ENCODE measurements at places on chromosomes 1 and 21.

GRCh38 chr21:46062471-46063211, 35.3 kb upstream of the COL6A2 start:
- DNase-seq: no peak

GRCh38 chr1:16032388-16033102, 10.7 kb downstream of the CLCNKA start:
- DNase-seq: peak; percentile 12

- no peak for DNase-seq
These were observed 114.8 kb downstream of the CNIH3 start for GRCh38 chr1:224730965-224731364.

- DNase-seq: no peak
These were observed 60.8 kb downstream of the ARHGEF10L start for GRCh38 chr1:17600321-17600720.

DNA sequence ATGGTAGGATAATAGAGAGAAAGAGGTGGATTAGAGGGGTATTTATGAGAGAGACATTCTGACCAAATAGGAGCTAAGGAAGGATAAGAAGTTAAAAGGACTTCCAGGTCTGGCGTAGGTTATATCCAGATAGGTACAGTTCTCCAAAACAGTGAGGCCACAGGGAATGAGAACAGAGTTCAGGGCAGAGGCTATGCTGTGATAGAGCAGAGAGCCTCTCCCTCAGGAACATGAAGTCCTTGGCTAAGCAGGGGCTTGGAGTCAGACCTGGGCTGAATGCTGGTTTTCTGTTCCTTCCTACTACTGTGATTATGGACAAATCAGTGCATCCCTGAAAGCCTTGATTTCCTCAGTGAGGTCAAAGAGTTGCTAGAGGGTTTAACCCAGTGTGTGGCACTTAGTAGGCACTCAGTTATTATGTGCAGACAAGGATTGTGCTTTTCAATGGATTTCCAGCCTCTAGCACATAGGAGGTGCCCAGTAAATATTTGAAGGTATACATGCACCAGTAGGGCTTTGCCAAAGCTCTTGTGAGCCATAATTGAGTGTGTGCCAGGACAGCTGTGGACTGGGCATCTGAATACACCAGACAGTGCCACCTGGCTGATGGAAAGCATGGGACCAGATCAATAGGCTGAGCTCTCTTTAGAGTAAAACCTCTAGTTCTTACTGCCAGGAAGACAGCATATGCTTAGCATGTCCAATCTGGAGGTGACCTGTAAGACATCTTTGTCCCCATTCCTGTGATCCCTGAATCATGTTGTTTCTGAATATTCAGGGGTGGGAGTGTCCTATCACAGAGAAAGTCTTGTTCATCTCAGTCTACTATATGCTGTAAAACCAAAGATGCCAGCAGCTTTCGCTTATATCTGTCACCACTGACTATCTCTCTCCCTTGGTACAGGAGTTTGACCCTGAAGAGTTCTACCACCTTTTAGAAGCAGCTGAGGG, 111.1 kb downstream of the PIK3R3 start:
- DNase-seq: no peak

GRCh38 chr1:168054117-168054516, 82.6 kb downstream of the GPR161 start:
- no peak for DNase-seq

DNA sequence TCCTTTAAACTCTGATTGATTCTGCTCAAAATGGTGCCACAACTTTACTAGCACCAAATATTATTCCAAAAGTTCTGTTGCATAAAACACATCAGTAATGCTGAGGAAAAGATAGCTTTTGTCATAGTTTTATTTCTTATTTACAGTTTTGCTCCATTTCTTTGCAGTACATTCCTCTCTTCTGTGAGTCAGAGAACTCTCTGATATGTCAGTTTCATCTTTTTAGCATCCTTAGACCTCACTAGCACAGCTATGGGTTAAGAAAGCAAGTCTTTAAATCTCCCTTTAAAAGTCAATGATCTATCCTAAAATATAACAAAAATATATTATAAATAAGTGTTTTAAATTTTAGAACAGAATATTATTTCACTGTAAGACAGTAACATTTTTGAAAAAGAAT, 356.6 kb upstream of the SNX7 start:
- no peak for DNase-seq

- no peak for DNase-seq
These were observed 30.0 kb upstream of the C1orf185 start for GRCh38 chr1:51072043-51072439.

DNA sequence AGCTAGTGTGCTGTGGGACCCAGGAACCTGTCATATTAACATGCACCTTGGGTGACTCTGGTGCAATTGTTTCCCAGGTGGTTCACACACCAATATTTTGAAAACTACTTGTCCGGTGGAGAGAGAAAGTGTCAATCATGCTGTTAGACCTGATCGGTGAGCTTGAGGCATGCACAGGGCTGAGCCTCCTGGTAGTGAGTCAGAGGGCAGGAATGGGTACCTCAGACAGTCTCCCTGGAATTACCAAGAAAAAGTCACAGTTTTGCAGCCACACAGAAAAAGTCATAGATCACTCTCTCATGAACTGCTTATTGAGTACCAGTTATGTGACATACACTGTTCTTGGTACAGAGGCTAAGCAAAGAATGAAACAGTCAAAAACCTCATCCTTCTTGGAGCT, 140.1 kb upstream of the NFIA start:
- DNase-seq: no peak

GRCh38 chr1:21192284-21192683, 15.6 kb upstream of the EIF4G3 start:
- no peak for DNase-seq

- no peak for DNase-seq
These were observed 33.2 kb downstream of the TRAF5 start for GRCh38 chr1:211359876-211360275.

DNA sequence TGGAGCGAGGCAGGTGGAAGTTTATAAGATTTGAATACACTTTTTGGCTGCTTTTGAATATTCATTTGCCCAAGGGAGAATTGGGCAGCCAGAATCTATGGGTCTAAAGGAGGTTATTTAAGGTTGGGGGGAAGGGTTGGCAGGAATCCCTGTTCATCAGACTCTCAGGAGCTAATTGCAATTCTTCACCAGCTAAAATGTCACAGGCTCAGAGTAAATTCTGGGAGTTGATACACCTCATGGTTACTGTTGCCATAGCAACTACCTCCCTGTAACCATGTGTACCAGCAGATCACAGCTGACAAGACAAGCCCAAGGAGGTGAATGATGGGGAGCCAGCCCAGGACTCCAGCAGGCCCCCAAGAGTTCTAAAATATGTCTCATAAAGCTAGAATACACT, 75.5 kb downstream of the CAMK2N1 start:
- DNase-seq: no peak

GRCh38 chr1:200706111-200706814, 32.4 kb upstream of the CAMSAP2 start:
- DNase-seq: no peak

- DNase-seq: no peak
These were observed 16.2 kb upstream of the MATN1 start for GRCh38 chr1:30739601-30740000.

GRCh38 chr1:51641096-51641495, 24.2 kb downstream of the OSBPL9 start:
- DNase-seq: no peak

DNA sequence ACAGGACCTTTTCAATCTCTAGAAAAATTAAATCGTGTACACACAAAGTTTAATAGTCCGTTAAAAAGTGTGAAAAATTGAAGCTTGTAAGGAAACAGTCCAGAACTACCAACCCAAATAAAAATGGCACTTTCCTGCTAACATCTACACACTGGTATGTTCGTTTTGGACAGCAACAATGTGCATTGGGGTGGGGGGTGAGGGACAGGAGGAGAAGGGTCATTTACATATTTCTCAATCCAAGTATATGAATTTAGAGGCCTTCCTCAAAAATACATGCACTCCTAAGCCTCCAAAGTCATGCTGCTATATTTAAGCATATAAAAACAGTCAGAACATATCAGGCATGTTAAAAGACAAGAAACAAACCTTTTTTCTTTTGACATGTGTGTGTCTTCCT, 2.5 kb downstream of the PPP1R15B start:
- DNase-seq: no peak

- no peak for DNase-seq
These were observed 933 bp downstream of the ANKRD34A start for GRCh38 chr1:145963265-145964019.

- DNase-seq: no peak
These were observed 64.9 kb downstream of the CD2 start for GRCh38 chr1:116819081-116819480.

DNA sequence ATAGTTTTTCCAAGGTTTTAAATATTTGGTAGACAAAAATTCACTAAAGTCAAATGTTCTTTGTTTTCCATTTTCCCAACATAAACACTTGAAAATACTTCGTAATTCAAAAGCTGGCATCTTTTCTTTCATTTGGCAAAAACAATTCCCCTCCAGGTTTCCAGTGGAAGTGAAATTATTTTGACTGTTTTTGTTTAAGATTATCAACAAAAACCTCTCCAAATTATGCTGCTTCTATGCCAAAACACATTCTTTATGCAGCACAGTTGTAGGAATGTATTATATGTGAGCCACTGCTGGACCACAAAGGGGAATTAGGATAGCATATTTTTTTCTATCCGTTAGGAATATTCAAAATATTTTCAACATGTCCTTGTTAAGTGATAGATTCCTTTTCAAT, 44.1 kb downstream of the SLC5A9 start:
- DNase-seq: no peak

DNA sequence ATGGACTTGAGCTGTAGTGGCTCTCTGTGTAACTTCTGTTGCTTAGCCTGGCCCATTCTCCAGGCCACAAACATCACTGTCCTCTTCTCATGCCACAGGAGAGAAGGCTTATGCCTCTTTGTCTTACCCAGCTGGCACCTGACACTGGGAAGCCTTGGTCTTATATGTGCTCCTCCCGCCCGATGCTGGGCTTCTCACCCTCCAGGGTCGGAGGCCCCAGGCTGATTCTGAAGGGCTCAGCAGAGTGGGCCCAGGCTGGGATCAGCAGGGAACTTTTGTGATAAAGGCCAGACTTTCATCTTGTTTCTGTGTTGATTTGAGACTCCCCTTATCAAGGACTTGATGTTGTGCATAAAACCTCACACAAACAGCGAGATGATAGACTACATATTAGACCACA, 29.8 kb downstream of the TRPM2 start:
- DNase-seq: no peak

DNA sequence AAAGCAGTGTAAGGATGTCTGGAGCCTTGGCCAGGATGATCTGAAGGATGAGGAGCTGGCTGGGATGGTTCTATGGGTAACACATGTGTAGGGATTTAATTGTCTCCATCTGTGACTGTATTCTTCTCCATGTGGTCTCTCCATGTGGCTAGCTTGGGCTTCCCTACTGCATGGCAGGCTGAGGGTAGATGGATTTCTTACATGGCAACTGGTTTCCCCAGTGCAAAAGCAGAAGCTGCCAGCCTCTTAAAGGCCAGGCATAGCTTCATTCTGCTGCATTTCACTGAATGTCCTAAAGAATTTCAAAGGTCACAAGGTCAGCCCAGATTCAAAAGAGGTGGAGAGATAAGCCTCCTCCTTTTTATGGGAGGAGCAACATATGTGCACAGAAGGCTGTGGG, 61.7 kb downstream of the XCL2 start:
- no peak for DNase-seq

DNA sequence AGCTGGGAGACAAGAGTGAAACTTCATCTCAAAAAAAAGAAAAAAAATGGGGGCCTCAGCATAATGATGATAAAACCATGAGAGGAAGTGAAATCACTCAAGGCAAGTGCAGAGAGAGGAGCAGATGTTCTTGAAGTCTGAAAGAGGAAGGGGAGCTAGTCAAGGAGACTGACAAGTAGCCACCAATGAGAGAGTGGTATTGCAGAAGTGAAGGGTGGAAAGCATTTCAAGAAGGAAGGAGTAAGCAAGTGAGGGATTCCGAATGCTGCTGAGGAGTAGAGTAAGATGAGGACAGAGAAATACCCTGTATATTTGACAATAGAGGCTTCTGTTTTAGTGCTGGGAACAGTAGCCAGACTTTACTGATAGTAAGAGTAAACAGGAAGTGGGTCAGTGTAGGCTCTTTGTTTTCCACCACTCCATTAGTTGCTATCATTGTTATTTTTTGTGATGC, 2.9 kb downstream of the TATDN3 start:
- DNase-seq: no peak

- no peak for DNase-seq
These were observed 73.7 kb downstream of the LRRC8C start for GRCh38 chr1:89706700-89707012.

DNA sequence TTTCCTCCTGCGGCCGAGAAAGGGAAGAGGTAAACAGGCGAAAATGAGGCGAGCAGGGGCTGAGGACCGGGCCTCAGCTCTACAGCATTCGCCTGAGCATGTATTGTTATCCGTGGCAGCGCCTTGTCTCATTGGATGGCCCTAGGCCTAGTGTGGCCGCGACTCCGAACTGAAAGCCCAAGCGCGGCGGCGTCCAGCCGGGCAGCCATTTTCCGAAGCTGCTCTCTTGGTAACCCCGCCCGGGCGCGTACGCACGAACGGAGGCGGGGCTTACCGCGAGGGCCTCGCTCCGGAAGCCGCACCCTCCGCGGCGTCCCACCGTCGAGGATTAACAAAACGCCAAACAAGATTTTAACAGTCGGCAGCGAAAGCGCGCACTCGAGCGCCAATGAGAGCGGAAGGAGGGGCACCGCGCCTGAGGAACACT, 797 bp upstream of the USP1 start:
- DNase-seq: peak; percentile 99

DNA sequence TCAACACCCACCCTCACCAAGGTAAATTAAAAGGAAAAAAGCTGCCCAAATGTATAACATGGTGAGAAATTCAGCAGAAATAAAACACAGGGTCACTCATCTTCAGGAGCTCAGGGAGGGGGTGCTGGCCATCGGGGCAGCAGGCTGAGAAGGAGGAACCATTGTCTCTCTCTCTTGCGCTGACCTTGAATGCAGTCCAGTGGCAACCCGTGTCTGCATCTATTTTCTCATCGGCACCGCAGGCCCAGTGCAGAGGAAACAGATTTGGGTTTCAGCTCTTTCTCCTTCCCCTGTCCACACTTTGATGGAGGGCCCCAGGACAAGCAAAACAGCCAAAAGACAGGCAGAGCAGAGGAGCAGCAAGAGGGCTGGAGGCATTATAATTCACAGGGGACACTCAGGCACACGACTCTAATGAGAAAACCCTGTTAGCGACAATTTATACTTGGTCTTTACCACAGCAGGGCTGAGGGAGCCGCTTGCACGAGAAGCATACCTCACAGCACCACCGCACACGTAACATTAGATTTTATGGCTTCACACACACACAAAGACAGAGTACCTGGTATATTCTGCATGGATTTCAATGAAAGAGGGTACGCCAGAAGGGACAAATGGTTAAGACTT, 18.6 kb downstream of the MKNK1 start:
- DNase-seq: no peak

GRCh38 chr1:211831558-211832323, 1.2 kb upstream of the LPGAT1 start:
- DNase-seq: no peak

DNA sequence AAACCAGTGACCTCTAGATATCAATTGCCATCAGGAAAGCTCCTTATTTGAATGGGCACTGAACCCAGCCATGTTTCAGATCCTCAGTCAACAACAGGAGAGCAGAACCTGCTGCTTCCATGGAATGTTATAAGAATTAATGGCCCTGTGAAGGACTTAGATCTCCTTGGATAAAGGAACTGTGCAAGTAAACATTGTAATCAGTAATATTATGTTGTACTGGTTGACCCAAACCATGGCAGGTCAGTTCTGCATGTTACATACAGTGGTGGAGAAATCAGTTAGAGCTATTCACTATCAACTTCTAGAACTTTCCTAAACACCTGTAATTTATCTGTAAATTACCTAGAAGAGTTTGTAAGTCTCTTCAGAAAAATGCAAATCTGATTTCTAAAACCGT, 11.2 kb upstream of the CLDN8 start:
- no peak for DNase-seq
